Tibial artery (tissue), 4 donors: ENCODE measurements at places on chromosomes 11 and 22.
A peak's percentile ranks its signal among the peaks of the same experiment; 100 is the strongest.

- no peak for DNase-seq
These were observed 513.4 kb downstream of the TBC1D22A start for GRCh38 chr22:47275605-47276449.

GRCh38 chr11:37858398-37858797 is 1260.4 kb upstream of the RAG2 start:
- DNase-seq, result no peak

GRCh38 chr22:28607795-28608194 is 71.8 kb downstream of the TTC28 start:
- DNase-seq, result no peak

DNA sequence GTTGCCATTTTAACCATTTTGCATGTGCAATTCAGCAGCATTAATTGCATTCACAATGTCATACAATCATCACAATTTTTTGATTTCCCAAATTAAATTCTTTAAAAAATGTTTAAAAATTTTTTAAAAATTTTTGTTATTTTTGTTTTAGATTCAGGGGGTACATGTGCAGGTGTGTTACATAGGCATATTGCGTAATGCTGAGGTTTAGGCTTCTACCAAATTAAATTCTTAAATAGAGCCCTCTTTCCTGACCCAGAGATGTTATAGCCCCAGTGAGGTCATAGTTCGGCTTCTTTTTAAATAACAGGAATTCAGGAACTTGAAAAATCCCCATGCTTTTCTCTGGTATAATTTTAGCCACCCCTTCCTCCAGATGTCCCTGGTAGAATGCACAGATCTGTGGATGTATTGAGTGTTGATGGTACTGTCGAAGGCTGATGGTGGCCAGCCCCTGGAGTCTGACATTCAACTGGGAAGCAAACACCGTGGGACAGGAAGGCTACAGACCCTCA is 11.3 kb upstream of the AMPD3 start:
- no peak for DNase-seq

GRCh38 chr11:83292709-83293456 is 6.7 kb upstream of the CCDC90B start:
- no peak for DNase-seq

- DNase-seq, result peak; percentile 82
These were observed 2.0 kb downstream of the CLCF1 start for GRCh38 chr11:67371189-67371910.

GRCh38 chr11:27064086-27064485 is 23.5 kb downstream of the BBOX1 start:
- no peak for DNase-seq

DNA sequence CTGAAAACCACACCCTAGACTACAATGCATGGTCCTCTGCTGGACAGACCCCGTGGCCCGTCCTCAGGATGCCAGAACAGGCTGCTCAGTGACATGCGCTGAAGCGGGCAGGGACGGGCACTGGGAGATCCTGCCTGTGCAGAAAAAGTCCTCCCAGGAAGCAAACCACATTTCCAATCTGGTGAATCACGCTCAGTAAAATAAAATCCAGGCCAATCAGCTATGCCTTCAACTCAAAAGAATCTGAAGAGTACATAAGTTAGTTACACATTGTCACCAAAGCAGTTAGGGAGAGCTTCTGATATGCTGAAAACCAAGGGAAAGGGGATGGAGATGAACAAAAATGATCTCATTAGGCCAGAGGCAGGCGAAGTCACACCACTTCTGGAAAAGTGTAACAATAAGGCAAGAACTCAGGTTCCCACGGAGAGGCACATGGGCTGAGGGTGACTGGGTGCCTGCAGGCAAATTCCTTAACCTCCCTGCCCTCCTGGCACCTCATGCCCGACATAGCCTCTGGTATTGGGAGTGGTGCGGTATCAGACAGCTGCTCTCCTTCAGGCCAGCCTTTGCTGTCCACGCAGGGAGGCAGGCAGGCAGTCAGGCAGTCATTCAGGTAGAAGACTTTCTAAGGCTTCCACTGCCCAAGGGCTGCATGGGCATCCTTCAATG is 66.4 kb downstream of the APOL5 start:
- no peak for DNase-seq

DNA sequence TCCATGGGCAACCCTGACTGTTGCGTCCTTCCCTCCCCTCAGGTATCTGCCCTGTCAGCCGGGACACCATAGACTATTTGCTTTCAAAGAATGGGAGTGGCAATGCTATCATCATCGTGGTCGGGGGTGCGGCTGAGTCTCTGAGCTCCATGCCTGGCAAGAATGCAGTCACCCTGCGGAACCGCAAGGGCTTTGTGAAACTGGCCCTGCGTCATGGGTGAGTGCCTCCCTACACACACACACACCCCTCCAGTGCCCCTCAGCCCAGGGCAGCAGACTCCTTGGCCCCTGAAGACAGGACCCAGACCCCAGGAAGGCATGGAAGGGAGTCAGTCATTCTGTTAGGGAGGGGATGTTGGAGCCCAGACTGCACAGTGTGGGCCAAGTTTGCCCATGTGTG is 17.9 kb upstream of the UVRAG start:
- DNase-seq, result no peak

DNA sequence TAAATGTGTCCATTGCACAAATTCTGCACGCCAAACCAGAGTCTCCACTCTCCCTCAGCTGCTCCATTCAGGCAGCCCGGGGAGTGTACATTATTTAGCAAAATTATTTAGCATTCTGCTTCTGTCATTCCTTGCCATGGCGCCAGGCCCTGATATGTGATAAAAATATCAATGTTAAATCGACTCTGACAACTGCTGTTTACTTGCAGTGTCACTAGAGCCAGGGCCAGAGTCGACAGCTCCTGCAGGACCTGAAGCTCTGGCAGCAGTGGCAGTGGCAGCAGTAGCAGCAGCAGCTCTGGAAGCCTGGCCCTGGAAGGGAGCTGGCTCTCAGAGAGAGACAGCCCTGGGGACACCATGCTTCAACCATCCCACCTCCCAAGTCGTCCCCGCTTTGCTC is 224.5 kb downstream of the BUD13 start:
- DNase-seq, result no peak

DNA sequence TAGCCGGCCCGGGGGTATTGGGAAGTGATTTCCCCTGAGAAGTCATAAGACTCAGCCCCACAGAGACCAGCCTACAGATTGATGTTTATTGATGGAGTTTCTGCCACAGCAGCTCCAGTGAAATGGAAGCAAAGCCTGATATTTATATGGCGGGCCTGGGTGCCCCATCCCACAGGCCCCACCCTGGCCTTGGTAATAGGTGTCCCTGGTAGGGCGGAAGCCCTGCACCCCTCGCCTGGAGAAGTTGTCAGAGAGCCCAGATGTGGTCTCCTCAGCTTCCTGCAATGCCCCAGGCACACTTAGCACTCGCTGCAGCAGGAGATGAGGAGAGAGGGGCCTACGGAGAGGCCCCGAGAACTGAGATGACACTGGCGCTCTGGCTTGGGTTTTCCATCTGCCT is 107.4 kb downstream of the MORC2 start:
- DNase-seq, result no peak

DNA sequence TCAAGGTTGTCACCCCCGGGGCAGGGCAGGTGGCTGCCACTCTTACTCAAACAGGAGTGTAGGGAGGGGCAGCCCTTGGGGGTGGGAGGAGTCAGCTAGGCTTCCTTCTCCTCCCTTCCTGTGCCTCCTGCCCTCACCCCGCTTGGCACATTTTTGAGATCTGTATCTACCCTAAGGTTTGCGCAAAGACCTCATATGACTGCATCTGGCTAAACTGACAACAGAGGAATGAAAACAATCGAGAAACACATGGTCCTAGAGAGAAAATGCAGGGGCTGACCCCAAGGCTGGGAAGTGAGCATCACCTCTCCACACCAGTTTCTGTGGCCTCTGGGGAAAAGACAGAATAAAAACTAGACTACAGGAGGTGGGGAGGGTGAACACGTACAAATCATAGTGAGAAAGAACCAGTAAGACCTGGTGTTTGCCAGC is 28.1 kb downstream of the IGSF9B start:
- DNase-seq, result no peak

DNA sequence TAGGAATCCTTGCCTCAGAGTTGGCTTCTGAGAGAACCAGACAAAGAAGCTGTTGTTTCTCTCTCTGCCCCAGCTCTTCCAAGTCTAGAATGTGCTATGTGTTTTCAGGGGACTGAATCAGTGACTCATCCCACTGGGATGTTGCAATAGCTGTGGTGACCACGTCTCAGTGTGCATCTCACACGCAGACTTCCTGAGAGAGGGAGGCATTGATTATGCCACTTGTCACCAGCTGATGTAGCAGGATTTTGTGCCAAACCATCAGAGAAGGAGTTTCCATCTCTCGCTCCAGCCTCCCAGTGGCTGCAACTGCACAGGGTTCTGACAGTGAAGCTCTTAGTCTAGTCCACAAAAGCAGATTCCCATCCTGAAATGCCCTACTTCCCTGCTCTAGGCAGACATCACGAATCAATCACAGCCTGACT is 455.8 kb downstream of the MIAT start:
- peak; percentile 90 for DNase-seq

- peak; percentile 68 for DNase-seq
These were observed 948 bp upstream of the MRTFA start for GRCh38 chr22:40637183-40638150.

GRCh38 chr11:17171343-17171742 is 36.4 kb downstream of the PIK3C2A start:
- no peak for DNase-seq

DNA sequence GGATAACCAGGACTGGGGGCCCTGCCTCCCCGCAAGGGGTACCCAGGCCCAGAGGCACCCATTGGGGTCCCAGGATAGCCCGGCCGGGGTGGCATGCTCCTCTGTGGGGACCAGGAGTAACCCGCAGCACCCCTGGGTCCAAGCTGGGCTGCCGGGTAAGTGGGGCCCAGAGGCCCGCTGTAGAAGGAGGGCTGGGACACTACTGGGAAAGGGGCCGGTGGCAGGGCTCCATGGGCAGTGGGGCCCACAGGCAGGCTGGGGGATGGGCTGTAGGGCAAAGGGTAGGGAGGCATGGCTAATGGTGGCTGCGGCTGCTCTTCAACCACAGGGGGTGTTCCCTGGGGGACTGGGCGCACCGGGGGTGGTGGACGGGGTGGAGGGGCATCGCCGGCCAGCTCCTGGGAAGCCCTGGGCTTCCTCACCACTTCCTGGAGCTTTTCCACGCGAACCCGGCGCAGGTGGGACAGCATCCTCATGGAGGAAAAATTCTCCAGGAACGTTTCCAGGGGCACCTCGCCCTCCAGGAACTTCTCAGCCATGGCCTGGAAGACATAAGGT is 29.1 kb downstream of the VPS37C start:
- DNase-seq, result no peak

DNA sequence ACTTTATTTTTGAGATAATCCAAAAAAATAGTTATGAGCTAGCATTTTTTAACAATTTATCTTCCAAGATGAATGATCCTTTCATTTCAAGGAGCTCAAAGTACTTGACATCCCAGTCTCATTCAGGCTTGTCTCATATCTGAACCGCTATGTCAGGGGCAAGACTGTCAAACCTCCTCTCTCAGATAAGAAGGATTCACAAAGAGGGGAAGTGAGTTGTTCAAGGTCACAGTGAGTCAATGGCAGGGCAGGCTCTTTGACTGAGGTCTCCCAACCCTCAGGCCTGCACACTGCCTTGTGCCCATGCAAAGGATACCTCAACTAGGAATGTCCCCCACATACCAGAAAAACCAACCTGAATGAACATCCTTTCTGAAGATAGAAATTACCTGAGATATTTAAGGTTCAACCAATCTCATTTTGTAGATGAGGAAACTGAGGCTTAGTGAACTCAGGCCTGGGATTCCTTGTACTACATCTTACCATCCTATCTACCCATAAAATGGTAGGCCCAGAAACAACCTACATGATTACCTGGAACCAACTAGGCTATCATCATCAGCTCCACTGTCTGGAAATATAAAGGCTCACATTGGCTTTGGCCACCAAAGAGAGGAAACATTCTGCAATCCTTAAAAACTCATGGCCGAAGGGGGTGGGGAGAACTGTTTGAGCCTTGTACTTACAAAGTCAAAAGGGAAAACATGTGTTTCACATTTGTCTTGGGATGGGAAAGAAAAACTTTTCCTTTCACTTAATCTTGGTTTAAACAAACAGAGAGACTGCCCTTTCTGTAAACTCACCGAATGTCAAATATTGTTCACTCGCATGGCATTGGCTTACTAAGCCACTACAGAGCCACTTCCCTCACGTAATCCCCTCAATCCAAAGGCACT is 51.1 kb downstream of the LIF start:
- no peak for DNase-seq

- DNase-seq, result peak; percentile 81
These were observed at the start of gene SSH3 for GRCh38 chr11:67303132-67303834. TSS of gene SSH3 (plus strand) at chr11:67303530. CDS start at chr11:67303626, 96 bp downstream.

- no peak for DNase-seq
These were observed 8.9 kb downstream of the TTC28 start for GRCh38 chr22:28670756-28671155.

GRCh38 chr11:69220561-69221051 is 64.9 kb downstream of the SMIM38 start:
- peak; percentile 15 for DNase-seq

DNA sequence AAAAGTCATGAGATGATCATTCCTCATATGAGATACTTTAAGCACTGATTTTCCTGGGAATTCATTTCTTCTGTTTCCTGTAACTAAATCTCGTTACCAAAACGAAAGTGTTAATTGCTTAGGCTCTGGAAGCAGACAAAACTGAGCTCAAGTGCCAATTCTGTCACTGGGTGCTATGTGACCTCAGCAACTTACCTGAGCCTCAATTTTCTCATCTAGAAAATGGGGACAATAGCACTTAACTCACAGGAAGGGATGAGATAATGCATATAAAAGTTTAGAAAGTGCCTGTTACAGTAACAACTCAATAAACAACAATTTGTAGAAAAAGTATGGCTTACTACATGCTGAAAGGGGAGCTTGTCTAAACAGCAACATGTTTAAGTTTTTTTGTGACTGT is 170.2 kb upstream of the MTMR2 start:
- DNase-seq, result no peak

GRCh38 chr11:68383976-68384501 is 71.6 kb downstream of the LRP5 start:
- peak; percentile 71 for DNase-seq

GRCh38 chr11:34284156-34284555 is 73.7 kb downstream of the ABTB2 start:
- DNase-seq, result no peak
